ENCODE measurements at places on chromosomes 12 and 14.

GRCh38 chr12:14367040-14367661, 1.7 kb downstream of the ATF7IP start:
- no peak for DNase-seq

GRCh38 chr12:114920771-114921554, 237.0 kb upstream of the TBX3 start:
- DNase-seq = no peak

GRCh38 chr14:89226801-89227495, 190.1 kb downstream of the FOXN3 start:
- no peak for DNase-seq

GRCh38 chr12:108803428-108804105, 53.8 kb downstream of the SSH1 start:
- peak; percentile 51 for DNase-seq

- no peak for DNase-seq
Observed at GRCh38 chr12:16492820-16493797, 112.9 kb downstream of the LMO3 start.

DNA sequence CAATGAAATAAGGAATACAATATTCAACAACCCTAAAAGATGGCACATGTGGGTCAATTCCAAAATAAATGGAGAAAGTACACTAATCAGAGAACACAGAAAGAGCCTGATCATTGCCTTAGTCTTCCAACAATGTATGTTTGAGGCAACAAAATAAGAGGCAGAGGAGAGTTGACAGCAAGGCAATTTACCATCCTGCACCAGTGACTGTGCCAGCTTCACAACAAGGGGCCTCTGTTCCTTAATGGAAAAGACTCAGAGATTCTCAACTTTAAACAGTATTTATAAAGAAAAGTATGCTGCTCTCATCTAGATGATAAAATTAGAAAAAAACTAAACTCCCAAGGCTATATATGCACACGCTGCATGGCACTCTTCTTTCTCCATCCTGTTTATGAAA, 25.9 kb downstream of the EPS8 start:
- no peak for DNase-seq

GRCh38 chr14:76080471-76080870, 71.3 kb upstream of the GPATCH2L start:
- DNase-seq = no peak

DNA sequence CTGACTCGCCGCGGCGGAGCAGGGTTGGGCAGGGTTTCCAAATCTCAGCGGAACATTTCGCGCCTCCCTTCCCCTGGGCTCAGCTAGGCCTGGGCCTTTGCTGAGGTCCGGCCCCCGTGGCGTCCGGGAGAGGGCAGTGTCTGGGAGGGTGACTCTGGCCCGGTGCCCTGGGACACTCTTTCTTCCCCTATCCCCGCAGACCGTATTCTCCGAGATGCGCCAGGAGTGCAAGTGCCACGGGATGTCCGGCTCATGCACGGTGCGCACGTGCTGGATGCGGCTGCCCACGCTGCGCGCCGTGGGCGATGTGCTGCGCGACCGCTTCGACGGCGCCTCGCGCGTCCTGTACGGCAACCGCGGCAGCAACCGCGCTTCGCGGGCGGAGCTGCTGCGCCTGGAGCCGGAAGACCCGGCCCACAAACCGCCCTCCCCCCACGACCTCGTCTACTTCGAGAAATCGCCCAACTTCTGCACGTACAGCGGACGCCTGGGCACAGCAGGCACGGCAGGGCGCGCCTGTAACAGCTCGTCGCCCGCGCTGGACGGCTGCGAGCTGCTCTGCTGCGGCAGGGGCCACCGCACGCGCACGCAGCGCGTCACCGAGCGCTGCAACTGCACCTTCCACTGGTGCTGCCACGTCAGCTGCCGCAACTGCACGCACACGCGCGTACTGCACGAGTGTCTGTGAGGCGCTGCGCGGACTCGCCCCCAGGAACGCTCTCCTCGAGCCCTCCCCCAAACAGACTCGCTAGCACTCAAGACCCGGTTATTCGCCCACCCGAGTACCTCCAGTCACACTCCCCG, 3.0 kb downstream of the WNT1 start:
- no peak for DNase-seq

- no peak for DNase-seq
Observed at GRCh38 chr12:68529869-68530268, 80.8 kb upstream of the RAP1B start.

DNA sequence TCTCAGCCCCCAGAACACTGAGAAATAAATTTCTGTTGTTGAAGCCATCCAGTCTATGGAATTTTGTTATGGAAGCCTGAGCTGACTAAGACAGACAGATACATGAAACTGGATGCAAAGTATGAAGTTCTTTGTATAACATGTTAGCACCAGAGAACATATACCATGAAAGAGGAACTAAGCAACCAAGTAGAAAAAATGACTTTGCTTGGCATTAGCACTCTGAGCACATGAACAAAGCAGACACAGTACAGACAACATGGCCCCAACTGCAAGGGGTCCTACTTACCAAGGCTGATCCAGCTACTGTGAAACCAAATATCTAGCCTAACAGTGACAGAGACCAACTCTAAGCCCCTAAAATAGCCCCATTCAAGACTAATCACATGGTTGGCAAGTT, 13.8 kb downstream of the EXOC5 start:
- no peak for DNase-seq

DNA sequence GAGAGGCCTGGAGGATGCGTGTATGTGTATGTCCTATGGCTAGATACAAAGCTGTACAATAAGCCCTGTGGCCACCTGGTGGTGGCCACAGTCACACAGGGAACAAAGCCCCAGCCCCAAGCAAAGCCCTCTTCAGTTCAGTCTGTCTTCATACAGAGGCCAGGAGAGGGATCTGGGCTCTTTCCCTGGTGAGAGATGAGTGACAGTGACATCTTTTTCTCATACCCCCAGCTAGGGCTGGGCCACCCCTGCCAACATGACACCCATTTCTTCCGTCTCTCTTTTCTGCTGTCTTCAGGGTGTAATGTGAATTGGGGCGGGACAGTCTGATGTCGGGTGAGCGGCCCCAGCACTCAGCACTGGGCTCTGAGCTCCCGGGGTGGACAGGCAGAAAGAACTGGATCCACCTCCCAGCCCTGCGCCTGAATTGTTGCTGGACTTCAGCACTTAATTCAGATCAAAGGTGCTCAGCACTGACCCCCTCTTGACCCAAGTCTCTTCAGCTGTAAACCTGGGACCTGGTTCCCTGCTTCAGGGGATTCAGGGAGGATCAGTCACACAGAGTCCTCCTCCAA, 59.8 kb downstream of the SERPINA3 start:
- DNase-seq = no peak

GRCh38 chr12:91687052-91688017, 458.3 kb downstream of the BTG1 start:
- DNase-seq = no peak

- DNase-seq = no peak
Observed at GRCh38 chr12:114981036-114981435, 297.1 kb upstream of the TBX3 start.

DNA sequence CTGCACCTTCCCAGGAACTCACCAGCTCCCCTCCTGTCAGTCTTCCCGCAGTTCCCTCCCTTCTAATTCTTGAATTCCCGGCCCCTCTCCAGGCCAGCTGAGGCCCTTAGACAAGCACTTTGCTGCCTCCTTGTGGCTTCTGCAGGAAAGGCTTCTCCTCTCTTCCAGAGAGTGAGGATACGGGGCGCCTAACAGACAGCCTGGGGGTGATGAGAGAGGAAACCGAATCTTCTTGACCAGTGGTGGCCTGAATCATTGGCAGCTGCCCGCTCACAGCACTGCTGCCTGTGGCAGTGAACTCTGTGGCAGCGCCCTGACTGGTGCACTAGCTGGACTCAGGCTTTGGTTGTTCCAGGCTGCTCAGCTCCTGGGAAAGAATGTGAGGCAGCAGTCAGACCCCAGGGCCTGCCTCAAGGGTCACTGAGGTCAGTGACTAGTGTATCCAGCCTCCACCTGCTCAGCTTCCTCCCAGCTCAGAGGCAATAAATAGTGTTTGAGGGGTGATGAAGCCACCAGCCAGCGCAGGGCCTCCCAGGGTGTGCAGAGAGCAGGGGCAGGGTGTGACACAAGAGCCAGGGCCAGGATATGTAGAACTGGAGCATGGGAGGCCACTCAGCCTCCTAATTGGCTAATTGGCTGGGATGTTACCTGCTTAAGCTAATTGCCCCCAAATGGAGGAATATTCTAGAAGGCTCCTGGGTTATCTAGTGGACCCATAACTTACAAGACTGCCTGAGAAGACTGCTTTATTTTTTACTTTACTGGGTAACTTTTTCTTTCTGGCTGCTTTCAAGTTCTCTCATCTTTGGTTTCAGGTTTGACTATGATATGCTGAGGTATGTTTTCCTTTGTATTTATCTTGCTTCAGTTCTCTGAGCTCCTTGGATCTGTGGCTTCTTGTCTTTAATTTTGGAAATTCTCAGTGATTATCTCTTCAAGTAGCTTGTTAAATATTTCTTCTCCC, 12.9 kb upstream of the MCRS1 start:
- DNase-seq = peak; percentile 63

DNA sequence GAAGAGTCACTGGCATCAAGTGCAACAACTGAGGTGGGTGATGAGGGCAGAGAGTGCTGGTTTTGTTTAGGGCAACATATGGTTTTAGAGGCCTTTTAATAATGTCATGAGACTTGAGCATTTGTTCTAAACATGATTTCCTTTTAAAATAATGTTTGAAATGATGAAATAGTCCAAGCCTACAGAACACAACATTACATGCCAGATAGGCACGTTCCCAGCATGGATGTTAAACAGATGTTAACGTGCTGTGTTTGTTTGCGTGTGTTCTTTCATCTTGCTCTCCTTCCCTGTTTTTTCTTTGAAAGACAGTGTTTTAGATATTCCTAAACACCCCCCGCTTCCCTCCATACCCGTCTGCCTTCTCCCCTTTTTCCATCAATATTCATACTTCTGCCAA, 82.3 kb downstream of the RGS6 start:
- DNase-seq = no peak

DNA sequence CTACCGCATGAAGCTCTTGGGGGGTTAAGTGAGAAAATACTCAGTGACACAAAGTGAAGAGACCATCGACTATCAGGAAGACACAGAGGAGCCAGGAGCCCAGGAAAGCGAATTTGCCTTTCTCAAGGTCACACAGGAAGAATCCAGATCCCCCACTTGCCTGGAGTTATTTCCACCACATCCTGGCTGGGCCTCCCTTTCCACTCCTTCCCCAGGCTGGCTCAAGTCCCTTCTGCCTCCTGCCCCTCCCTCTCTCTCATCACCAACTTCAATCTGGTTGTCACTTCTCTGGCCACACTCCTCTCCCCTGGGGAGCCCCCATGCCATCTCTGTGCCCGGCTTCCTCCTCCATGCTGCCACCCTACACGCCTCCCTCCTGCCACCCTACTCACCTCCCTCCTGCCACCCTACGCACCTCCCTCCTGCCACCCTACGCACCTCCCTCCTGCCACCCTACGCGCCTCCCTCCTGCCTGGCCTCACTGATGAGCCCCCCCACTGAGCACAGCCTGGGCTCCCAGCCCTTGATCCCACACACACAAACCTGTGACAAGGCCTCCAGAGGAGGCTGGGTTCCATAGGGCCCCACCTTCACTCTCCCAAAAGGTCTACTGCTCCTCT, 6.3 kb downstream of the SCNN1A start:
- DNase-seq = no peak

- DNase-seq = no peak
Observed at GRCh38 chr12:130280742-130281141, 56.9 kb upstream of the PIWIL1 start.

GRCh38 chr12:57846285-57846576, 298 bp downstream of the CTDSP2 start:
- no peak for DNase-seq

DNA sequence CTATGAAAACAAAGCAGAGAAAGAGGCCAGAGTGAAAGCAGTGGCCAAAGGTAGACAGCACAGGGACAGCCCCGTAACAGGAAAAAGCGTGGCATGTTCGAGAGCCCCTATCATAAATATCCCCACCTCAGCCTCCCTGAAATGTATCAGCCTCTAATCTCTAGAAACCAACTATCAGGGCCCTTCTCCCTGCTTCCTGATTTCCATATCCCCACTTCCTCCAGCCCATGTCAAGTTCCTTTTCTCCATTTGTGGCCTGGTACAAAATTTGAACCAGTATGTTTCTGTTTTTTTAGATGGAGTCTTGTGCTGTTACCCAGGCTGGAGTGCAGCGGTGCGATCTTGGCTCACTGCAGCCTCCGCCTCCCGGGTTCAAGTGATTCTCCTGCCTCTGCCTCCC, 16.9 kb downstream of the DEPDC4 start:
- DNase-seq = no peak

DNA sequence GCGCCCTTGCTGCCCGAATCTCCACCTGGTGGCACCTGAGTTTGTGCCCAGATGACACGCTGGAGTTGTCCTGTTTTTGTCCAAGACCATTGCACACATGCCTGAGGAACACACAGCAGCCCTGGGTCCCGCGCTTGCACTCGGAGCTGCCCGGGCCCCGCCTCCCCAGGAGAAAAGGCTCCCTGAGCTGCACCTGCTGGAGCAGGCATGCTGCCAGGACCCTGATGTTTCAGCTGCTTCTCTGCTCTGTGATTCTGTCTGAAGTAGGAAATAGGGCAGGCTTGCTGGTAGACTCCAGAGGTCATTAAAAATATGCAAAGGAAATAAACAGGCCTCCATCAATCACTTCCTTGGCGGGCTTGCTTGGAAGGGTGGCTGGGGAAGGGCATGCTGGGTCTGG, 271.6 kb downstream of the CACNA1C start:
- DNase-seq = no peak

DNA sequence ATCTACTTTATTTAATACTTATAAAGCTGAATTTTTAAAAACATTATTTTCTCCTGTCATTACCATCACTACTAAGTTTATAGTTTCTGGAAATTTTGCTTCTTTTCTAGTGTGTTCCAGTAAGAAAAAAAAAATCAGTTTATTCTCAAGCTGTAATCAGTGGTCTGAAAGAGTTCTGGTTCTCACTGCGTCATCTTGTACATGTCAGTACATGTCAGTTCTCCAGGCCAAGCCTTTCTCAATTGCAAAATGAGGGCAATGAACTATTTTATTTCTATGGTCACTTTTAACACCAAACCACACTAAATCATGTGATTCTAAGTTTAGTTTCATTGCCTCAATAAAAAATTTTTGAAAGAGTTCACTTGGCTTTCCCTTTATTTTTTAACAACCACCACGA, 468.9 kb upstream of the LRFN5 start:
- DNase-seq = no peak

- no peak for DNase-seq
Observed at GRCh38 chr14:51643140-51643539, 8.6 kb upstream of the FRMD6 start.

All from left ventricle myocardium inferior (tissue), 1 donor.